Glomerular endothelial cell (primary cell): ENCODE measurements at places on chromosomes 2 and 18. TPM values are rescaled to one million over a fixed set of nuclear protein-coding genes. Genes with fewer than 3 reads are reported as not detected.

Gene SPRED2
- 11.9 and 14.6 TPM in 2 replicates for total RNA-seq

Gene SCG2
- total RNA-seq, result 0.29 and 0.34 TPM in 2 replicates

DNA sequence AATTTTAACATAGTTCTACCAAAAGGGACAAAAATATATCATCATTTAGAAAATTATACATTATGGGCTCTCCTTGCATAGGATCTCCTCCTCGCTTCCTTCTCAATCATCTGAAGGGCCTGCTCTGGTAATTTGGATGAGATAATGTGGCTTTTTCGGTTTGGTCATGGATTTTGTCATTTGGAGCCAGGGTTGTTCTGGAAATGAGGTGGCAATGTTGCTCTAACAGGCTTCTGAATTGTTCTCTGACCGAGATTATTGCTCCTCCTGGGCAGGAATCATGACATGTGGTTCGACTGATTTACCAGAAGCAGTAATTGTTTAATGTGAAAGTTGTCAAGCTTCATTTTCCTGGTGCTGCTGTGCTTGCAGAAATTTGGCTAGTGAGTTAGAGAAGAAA lies 194.7 kb upstream of the ERBB4 start:
- DNase-seq, result no peak

DNA sequence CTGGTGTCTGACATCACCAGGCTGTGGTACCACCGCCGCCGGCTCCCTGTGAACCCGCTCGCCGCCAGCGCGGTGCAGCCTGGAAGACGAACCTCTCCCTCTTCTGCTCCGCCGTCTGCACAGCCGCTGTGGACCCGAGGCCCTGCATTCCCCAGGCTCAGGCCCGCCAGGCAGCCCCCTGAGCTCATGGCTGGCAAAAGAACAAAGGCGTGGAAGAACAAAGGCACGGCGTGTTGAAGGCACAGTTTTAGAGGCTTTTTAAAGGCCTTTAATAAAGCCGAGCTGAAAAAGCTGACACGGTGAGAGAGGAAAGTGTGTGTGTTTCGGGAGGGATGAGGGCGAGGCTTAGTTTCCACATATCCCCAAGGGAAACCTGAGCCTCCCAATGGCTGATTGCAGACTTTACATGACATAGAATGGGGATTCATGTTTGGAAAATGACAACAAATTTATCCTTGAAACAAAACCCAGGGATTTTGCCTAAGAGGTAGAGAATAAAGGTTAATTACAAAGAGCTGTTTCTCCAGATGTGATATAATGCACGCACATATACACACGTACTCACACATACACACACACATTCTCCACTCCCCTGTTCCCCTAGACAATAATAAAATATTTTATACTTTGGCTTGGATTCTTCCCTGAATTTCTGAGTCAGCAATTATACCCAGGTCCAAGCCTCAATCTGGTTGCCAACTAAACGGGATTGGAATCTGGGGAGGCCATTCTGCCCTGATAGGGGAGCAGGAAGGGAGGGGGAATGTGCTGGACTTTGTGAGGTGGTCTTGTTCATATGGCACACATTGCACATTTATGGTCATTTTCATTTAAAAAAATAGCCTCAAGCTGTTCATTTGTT lies 39.7 kb downstream of the RFX8 start:
- DNase-seq, result no peak

DNA sequence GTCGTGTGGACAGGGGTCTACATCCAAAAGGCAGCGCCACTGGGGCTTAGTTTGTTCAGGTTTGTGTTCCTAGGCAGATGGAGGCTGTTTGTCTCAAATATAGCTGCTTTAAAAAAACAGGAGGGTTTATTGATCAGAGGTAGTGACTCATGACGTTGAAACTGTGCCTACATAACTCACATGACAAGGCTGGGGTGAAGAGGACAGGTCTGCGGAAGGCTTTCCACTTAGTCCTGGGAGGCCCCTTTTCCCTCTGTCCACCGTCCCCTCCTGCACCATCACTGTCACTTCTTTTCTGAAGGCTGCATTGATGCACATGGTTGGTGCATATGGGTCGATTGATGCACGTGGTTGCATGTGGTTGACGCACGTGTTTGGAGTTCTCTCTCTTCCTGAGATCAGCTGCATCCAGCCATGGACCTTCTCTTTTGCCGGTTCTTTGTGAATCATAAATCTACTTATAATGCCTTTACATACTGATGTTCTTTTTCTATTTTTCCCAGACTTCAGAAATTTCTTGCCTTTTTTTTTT lies 10.9 kb downstream of the SH3RF3 start:
- no peak for DNase-seq

- DNase-seq, result peak; percentile 12
Measured at GRCh38 chr2:179340678-179341077, 76.0 kb upstream of the SESTD1 start.

DNA sequence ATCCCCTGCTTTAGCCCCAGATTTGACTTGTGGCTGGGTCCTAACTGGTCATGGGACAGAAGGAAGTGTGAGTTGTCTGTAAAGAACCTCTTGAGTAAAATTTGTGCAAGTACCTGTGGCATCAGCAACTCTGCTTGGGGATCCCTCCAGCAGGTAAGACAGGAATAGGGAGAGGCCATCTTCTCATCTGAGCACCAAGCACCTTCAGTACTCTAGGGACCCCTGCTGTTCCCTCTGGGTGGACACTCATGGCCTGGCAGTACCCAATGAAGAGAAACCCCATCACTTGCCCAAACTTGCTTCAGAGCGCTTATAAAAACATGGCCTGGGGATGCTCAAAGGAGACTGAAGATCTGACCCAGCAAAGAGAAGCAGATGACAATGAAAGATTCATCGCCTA lies 297.8 kb downstream of the SP3 start:
- no peak for DNase-seq
